Activated CD4-positive, alpha-beta T cell treated with anti-CD3 and anti-CD28 coated beads, Interleukin-10, Interleukin-2, amounts not matched to agents 100 ng/mL and 50 ng/mL, durations not matched to agents 16 hours and 8 hours (primary cell): ENCODE measurements at places on chromosomes 11 and 22.

DNA sequence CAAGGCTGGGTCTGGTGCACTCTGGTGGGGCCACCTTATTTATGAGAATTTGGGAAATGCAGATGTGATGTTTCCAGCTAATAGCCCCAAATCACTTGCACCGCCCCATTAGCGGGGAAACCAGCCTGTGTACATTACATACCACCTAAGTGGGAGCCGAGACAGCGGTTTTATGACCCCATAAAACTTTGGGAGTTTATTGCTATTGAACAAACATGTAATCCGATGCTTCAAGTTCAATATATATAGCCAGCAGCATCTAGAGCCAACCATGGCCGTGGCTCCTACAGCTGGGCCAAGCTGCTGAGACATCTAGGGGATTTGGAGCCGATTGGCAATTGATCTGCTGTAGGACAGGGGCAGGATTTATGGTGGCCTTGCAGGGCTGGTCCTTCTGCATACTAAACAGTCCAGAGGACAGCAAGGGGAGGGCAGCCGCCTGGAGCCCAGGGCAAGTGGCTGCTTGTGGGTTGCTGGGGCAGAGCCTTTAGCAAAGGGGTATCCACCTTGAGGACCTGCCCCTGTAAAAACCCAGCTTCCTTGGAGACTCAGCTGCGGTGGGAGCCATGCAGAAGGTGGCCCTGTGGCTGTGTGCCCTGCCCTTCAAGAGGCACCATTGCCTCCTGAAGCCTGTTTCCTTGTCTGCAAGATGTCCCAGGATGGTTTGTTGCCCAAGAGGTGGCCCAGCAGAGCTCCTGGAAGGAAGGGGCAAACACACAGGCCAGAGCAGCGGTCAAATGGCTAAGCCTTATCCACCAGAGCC is 47.9 kb upstream of the CCDC188 start:
- DNase-seq, result no peak

DNA sequence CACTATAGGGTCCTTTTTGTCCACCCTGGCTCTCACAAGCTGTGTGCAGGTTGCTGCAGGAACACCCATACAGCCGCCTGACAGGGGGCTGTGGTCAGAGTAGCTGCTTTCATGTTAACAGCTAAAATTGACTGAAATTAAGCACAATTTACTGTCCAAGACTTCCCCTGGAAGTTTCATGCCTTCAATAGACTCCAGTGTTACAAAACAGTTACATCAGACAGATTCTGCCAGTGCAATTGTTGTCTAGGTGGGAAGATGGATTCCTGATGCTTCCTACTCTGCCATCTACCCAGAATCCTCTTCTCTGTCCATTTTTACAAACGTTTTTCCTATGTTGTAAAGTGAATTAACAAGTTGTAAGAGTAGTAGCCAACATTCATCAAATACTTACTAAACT is 5.3 kb upstream of the TSKU start:
- no peak for DNase-seq

DNA sequence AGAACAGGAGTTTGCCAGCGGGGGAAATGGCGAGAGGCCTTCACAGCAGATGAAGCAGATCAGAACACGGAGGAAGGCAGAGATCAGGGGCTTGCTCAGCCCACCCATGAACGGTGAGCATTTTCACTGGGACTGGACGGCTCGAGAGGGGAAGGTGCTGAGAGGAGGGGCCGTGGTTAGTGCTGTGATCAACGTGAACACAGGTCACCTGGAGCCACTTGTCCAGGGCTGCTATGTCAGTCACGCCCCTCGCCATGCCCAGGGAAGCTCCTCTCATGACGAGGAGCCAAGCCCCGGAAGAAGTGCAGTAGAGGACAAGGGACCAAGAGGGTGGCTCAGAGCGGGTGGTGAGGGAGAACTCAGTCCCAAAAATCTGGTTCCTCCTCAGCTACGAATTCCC is 7.0 kb downstream of the PLA2G6 start:
- DNase-seq, result no peak

- DNase-seq, result no peak
These were observed 130.5 kb upstream of the C11orf58 start for GRCh38 chr11:16607675-16608644.

DNA sequence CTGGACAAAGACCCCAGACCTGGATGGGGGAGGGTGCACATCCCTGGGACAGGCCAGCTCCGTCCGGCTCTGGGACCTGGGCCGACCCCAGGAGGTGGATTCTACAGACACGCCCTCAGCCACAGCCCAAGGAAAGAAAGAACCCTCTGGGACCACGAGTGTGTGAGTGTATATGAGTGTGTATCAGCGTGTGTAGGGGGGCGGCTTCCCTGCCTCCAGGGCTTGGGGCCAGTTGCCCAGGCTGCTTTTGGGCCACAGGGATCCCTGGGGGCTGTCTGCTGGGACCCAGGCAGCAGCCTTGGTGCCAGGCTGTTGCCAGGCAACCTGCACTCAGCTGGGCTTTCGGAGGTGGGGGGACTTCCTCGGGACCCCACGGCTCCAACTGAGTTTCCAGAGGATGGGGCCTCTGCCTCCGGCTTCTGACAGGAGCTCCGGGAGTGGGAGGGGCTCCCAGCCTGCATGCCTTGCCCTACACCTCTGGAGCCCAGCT is 8.9 kb downstream of the DUSP8 start:
- no peak for DNase-seq

DNA sequence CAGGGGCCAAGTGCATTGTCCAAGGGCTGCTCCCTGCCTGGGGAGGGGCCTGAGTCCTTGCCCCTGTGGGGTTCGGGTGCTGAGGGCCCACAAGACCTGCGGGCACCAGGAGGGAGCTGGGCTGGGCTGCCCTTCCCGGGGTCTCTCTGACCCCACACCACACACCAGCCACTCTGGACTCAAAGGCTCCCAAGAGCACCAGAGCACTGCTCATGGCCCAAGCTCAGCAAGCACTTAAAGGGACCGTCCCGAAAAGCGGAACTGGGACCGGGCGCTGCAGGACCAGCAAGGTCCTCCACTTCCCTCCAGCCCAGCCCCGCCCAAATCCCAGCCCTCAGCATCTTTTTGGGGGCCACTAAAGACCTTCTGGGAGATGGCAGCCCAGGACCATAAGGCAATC is 5.3 kb downstream of the LSP1 start:
- no peak for DNase-seq

DNA sequence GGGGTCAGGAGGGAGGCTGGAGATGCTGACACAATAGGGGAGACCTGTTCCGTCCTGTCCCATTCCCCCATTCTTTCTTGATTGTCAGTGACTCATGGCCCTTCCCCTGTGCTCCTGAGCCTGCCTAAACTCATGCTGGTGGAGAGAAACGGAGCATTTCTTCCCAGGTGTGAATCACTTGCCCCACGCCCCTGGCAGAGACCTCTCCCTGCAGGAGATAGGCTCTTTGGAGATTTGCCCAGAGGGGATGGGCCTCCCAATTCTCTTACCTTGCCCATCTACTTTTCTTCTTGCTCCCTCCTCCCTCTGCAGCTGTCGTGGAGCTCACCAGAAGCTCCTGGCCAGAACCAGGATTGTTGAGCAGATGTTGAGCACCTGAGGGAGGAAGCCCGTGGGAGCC is 121.9 kb upstream of the OR9Q1 start:
- no peak for DNase-seq

- no peak for DNase-seq
These were observed 209.7 kb downstream of the SNX19 start for GRCh38 chr11:130706572-130706971.

DNA sequence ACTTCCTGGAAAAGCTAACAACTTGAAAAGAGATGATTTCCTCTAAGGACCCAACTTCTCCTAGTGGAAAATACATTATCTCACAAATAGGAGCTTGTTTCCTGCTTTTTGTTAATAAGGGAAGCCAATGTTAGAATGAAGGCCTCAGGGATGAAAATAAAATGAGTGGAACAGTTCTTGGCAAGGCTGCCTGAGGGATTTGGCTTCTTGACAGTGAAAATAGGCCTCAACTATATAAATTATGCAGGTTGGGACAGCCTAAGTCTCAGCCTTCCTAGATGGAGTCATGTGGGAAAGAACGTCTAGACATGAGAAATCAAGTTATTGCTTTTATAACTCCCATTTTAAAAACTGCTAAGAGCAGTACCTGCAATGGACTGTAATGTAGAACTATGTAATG is 92.8 kb upstream of the FIBIN start:
- no peak for DNase-seq

GRCh38 chr11:123682696-123683410 is 28.4 kb upstream of the SCN3B start:
- DNase-seq, result no peak

DNA sequence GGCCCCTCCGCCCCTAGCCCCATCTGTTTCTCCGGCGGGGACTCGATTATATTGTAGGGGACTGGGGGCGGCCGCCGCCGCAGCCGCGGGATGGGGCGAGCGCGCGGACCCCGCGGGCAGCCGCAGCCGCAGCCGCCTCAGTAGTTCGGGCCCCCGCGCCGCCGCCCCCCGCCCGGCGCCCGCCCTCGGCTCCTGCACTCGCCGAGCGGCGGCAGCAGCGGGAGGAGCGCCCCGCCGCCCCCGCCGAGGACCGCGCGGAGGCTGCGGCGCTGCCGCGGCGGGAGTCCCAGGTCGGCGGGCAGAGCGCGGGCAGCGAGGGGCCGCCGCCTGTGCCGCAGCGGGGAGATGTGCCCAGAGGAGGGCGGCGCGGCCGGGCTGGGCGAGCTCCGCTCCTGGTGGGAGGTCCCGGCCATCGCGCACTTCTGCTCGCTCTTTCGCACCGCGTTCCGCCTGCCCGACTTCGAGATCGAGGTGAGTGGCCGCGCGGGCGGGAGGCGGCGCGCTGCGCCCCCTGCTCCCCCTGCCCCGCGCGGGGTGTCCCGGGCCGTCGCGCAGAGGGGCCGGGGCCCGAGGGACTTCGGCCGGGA is at the start of gene CECR2:
CECR2 (plus strand) TSS at position 22 of the 587 bp plus-strand sequence; CDS start at position 346, 324 bp downstream.
- DNase-seq, result no peak

GRCh38 chr11:36719358-36720107 is 121.5 kb upstream of the RAG2 start:
- no peak for DNase-seq

DNA sequence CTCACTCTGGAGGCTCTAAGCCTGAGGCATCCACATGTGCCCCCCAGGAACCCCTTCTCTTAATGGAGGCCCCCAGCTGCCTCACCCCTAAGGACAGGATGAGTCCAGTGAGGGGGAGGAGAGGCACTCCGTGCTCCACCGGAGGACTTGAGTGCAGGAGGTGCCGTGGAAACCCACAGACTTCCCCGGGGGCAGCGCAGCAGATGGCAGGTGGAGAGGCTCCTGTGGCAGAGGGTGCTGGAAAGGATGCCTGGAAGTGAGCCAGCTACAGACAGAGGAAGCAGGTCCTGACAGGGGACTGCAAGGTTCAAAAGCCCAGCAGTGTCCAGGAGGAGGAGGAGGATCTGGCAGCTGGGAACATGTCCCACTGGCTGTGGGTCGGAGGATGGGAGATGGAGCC is 1384.0 kb downstream of the TBC1D22A start:
- no peak for DNase-seq

GRCh38 chr11:11935536-11935935 is 72.9 kb downstream of the DKK3 start:
- DNase-seq, result no peak

DNA sequence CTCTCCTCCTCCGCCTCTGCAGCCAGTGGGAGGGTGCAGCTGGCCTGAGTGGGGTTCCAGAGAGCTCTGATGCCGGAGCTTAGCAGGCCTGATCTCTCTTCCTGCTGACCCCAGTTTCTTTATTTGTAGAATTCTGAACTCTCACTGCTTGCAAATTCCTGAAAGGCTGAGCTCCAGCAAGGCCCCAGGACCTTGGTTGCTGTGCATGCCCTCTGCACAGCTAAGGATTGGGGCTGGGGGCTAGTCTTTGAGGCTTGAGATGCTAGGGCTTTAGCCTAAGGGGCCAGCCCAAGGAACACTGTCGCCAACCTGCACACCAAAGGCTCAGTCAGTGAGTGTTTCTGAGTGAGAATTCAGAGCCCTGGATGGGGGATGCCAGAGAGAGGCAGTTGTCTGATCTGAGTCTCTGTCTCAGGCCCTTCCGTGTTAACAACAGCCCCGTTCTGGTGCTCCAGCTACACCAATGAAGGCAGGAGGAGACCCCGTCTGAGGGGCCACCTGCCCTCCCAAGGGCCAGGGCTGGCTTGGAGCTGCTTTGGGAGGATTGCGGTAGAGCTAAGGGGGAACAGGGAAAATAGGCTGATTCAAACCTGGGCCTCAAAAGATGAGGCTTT is 106.0 kb upstream of the LMO1 start:
- no peak for DNase-seq

GRCh38 chr11:130689222-130689908 is 226.9 kb downstream of the SNX19 start:
- no peak for DNase-seq

GRCh38 chr22:38346506-38346905 is 29.3 kb upstream of the CSNK1E start:
- DNase-seq, result no peak

- DNase-seq, result no peak
These were observed 10.9 kb downstream of the LMO2 start for GRCh38 chr11:33880979-33881378.

DNA sequence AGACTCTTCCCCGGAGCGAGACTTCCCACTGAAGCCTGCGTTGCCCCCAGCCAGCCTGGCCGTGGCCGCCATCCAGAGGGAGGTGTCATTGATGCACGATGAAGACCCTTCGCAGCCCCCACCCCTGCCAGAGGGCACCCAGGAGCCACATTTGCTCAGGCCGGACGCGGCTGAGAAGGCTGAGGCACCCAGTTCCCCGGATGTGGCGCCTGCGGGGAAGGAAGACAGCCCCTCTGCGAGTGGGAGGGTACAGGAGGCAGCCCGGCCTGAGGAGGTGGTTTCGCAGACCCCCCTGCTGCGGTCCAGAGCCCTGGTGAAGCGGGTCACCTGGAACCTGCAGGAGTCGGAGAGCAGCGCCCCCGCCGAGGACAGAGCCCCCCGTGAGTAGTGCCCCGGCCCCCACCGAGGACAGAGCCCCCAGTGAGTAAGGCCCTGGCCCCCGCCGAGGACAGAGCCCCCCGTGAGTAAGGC is 6.4 kb downstream of the IRF7 start:
- no peak for DNase-seq

- no peak for DNase-seq
These were observed 107.5 kb downstream of the USP35 start for GRCh38 chr11:78295991-78296930.

- no peak for DNase-seq
These were observed 15.4 kb upstream of the TMEM191C start for GRCh38 chr22:21451545-21452520.

GRCh38 chr11:15622231-15622890 is 507.6 kb downstream of the INSC start:
- DNase-seq, result no peak

DNA sequence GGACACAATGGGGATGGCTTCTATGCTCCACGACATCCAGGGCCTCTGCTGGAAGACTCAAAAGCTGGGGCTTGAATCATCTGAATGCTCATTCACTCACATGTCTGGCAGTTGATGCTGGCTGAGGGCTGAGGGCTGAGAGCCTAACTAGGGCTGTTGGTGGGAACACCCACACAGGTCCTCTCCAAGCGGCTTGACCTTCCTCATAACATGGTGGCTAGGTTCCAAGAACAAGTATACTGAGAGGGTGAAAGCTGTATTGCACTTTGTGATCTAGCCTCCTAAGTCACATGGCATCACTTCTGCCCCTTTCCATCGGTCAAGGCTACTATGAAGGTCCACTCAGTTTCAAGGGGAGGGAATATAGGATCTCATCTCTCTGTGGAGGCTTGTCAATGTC is 7.5 kb downstream of the TMEM151A start:
- DNase-seq, result no peak
